ENCODE measurements at places on chromosomes 3 and 15. TPM values are rescaled to one million over a fixed set of nuclear protein-coding genes. Genes with fewer than 3 reads are reported as not detected.

Gene TM4SF1
- 0.26 TPM for total RNA-seq

Gene GPR176
- total RNA-seq = 0.14 TPM

Gene KLHL40
- total RNA-seq = not detected

Gene FEZF2
- total RNA-seq = not detected

Gene SEMA3B
- total RNA-seq = 0.45 TPM

Gene SORD
- total RNA-seq = 28.0 TPM

DNA sequence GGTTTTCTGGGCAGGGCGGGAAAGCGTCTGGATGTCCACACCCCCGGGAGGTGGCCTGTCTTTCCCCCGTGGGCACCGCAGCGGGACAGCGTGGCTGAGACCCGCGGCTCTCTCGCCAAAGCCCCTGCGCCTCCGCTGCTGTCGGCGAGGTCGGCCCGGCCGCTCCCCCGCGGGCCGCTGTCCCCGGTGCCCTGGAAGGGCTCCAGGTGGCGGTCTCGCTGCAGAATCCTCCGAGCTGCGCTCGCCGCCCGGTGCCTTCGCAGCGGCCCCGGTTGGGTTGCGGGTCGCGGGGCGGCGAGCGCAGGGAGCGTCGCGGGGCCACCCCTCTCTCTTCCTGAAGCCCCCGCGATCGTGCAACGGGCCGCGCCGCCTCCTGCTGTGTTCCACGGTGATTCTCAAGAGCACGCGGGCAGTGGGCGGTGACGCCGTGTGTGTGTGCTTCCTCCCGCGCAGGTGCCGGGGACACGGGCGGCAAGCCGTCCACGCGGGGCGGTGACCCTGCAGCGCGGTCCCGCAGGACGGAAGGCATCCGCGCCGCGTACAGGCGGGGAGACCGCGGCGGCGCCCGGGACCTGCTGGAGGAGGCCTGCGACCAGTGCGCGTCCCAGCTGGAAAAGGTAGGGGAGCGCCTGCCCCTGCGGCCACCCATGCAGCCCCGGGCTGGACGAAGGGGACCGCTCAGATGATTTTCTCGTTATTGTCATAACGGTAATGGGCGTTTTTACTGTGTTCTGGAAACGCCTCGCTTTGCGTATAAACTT, 54.4 kb downstream of the LRRK1 start:
- peak; percentile 49 for DNase-seq

DNA sequence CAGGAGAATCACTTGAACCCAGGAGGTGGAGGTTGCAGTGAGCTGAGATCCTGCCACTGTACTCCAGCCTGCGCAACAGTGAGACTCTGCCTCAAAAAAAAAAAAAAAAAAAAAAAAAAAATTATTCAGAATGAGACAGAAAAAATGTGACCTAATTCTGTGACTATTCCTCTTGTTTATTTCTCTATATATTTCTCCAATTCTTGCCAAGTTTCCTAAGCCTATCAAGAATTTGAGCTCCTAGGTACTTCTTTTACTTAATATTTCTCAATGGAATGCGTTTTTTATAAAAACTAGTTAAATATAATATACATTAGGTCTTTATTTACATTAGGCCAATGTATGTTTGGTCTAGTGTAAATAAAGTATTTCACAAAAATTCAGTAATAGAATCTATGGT, 86.8 kb downstream of the NAALADL2 start:
- no peak for DNase-seq

GRCh38 chr15:86677278-86677677, 597.6 kb downstream of the AGBL1 start:
- no peak for DNase-seq

GRCh38 chr3:183508821-183509220, 46.7 kb downstream of the KLHL6 start:
- no peak for DNase-seq

- DNase-seq = no peak
Measured at GRCh38 chr15:77797270-77797669, 164.6 kb upstream of the LINGO1 start.

DNA sequence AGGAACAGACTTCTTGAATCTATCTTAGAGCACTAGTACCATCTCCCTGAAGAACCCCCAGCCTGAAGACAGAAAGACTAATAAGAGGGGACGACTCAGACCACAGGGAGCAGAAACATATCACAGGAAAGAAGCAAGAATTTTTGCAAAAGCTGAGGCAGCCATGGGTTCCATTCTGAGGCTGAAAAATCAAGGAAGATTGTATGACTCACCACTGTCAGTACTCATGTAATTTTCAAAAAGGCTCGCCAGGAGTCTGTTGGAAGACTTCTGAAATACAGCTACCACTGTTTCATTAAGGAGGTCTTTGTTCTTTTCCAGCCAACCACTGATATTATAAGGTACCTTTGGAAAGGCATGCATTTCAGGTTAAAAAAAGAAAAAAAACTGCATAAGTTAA, 47.5 kb downstream of the MYH15 start:
- no peak for DNase-seq

Measured in activated CD4-positive, alpha-beta T cell treated with anti-CD3 and anti-CD28 coated beads, Interleukin-2, amount 10 ng/mL, durations not matched to agents 24 days and 14 days (primary cell).